ENCODE measurements at places on chromosomes 16 and 17. TPM values are rescaled to one million over a fixed set of nuclear protein-coding genes. Genes with fewer than 3 reads are reported as not detected.

GRCh38 chr17:82231562-82232321 lies 2.9 kb downstream of the SLC16A3 start:
- DNase-seq: peak; percentile 88

DNA sequence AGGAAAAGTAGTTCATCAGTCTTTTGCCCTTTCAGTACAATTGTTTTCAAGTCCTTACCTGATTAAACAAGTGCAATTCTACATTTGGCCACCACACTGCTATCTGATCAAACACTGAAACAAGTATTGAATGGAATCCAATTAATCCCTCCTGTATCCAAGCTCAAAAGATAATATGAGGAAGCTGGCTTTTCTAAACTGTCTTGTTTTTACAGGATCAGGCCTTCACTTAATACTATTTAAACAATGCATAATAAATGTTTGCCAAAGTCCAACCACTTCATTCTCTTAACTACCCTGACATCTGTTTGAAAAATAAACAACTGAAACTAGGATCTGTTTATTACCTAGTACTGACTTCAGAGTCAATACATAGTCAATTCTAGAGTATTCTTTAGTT lies 131.6 kb downstream of the MRTFB start:
- DNase-seq: no peak

SPN gene
- total RNA-seq: 5.4 TPM

TEX19 gene
- not detected for total RNA-seq

MIEF2 gene
- 15.5 TPM for total RNA-seq

- peak; percentile 59 for DNase-seq
Measured at GRCh38 chr16:56013962-56014552, 138.9 kb upstream of the CES5A start.

DNA sequence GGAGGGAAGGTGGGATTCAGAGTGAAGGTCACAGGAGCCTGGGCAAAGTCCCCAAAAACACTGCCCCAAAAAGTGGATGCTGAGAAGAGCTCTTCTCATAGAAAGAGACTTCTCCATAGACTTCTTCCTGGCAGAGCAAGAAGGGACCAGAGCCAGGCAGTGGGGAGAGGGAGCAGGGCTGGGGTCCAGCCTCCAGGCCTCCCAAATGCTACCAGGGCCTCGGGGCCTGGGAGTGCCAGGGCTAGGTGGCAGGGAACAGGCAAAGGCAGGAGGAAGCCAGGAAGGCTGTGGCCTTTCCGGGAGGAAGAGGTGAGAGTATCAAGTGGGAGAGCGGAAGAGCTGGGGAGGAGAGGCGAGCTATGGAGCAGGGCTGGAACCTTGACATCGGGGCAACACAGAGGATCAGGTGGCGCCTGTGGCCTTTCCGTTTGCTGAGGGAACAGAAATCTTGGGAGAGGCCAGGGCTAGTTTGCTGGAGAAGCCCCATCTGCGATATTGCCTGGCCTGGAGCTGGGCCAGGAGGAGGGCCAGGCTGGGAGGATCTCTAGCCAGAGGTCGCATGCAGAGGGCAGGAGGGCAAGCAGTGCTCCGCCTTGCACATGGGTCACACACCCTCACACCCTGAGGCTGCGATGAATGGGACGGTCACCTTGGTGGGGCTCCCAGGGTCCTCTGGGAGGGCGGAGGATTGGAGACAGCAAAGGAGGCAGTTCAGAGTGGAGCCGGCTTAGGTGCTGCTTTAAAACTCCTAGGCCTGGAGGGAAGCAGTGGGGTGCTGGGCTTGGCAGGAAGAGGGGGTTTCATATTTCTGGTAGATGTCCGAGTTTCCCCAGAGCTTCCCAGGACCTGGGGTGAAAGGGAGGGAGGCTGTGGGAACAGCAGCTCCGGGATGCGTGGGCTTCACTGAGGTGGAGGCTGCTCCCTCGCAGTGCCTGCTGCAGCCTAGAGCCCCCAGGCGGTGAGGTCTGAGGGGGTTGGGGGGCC lies 3.4 kb downstream of the SLC16A5 start:
- no peak for DNase-seq
